Activated T-cell treated with anti-CD3 and anti-CD28 coated beads, Interleukin-2, amount 50 U/mL, for 4 hours (primary cell): ENCODE measurements at places on chromosomes 4 and X. TPM values are rescaled to one million over a fixed set of nuclear protein-coding genes. Genes with fewer than 3 reads are reported as not detected.

DNA sequence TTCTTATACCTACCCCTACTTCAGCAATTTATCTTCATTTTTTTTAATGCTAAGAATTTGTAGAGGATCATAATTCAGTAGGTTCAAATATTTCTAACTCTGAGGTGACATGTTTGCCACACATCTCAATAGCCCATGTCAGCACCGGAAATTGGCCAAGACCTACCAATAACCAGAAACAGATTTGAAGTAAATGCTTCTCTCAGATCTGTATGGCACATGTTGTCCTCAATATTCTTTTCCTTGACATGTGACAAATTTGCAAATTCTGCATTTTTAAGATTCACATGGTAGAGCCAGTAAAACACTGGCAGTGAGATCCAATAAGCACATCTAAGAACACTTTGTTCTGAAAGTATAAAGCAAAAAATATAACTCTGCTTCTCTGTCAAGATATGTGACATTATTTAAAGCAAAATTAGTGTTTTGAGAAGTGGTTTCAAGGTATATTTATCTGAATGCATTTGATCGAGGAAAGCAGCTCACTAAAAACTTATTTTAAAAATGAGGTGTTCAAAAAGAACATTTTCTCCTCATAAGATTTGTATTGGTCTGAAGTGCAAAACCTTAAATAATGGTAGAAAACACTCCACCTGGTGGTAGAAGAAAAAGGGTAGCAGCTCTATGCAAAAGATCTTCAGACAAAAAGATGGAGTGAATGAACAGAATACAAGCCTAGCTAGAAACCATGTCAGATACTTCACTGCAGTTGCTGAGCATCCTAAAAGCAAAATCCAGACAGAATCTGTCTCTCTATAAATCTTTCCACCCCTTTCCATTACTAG is 513.8 kb upstream of the FAM241A start:
- DNase-seq: no peak

GRCh38 chr4:27055221-27055760 is 194.7 kb downstream of the STIM2 start:
- no peak for DNase-seq

GRCh38 chr4:153294631-153295030 is 49.9 kb upstream of the MND1 start:
- no peak for DNase-seq

GRCh38 chrX:154334496-154334895 is 38.9 kb downstream of the TKTL1 start:
- DNase-seq: no peak

DNA sequence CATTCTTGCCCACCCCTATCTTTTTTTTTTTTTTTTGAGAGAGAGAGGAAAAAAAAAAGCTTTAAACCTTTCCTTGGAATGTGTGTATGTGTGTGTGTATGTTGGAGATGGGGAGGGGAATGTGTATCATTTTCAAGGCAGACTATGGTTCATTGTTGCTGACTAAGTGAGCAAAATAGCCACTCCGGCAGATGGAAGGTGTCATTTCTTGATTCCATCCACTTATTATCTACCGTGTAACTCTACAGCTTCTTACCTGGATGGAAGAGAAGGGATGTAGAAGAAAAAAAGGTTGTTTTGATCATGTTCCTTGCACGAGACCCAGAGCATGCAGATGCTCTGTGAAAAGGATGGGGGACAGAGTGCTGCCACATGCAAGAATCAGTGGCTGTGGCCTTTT is 5.9 kb upstream of the GK2 start:
- no peak for DNase-seq

DNA sequence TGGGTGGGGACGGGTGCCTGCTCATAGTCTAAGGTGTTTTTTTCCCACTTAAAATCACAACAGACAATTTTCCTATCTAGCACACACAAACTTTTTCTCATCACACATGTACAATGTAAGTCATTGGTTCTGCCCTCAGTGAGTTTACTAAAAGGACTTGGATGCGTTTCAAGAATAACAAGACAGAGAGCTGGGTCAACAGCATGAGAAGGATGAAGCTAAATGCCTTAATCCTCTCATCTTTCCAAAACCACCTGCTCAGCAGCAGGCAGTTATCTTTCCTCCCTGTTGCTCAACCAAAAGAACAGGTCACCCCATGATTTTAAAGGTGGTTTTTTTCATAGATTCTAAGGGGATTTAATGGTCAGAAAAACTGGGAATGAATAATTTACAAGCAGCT is 40.1 kb downstream of the OFD1 start:
- no peak for DNase-seq

- no peak for DNase-seq
These were observed 3.2 kb downstream of the DGKQ start for GRCh38 chr4:970046-970745.

- DNase-seq: no peak
These were observed 187.6 kb downstream of the DCLK2 start for GRCh38 chr4:150265806-150266205.

DNA sequence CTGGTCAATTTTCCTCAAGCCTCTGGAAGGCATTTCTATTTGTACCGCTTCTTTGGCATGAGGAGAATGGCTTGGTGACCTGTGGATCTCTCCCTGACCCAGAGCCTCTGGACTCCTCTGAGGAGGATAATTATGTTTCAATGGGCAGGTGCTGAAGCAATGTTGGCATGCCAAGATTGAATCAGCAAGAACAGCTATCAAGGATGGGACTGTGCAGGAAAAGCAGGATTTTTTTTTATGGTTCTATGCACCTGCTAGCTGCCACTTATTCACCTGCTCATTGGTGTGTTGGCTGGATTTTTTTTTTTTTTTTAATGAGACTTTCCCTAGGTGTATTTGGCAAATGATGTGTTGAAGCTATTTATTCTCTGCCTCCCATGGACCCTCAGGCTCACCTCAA is 821.2 kb downstream of the RPA4 start:
- DNase-seq: no peak

DNA sequence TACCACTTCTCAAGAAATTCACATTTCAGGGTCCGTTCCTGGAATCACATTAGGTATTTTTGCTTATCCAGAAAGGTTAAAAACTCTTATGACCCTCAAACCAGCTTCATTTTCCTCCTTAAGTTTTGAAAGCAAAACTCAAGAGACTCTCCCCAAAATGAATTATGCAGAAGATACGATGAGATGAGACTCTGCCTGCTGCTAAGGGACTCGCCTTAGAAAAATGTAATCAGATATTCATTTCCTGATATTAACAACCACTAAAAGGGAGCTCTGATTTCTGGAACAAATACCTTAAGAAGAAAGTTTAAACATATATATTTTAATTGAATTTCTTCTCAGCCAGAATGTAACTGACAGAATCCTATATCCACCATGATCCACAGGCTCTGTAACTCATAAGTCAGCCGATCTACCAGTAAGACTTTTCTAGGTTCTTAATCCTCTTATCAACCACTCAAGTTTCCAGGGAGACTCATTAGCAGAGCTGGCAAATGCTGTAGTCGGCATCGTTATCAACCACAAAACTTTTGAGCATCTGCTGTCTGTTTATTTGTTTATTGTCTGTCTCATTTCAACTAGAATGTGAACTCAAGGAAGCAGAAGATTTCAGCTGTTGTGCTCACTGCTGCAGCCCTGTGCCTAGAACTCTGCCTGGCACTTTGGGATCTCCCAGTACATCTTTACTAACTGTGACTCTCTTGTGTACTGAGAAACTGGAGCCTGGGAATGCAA is 112.5 kb downstream of the LDB2 start:
- DNase-seq: no peak

DNA sequence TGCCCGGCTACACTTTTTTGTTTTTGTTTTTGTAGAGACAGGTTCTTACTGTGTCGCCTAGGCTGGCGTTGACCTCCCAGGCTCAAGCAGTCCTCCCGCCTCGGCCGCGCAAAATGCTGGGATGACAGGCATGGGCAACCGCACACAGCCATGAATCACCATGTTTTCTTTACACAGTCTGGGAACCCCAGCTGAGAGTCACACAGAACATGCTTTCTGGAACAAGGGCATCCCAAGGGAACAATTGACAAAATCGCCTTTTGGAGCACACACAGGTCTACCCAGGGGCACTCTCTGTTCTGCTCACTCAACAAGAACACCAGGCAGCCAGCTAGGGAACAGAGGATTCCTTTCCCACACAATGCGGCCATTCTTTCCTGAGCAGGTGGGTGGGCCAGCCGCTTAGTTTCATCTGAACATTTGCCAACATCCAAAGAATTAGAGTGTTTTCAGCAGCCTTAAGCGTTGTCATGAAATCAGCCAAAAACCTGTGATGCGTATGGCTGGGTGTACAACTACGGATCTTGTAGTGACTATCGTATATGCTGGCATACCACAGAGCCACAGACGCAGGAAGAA is 15.7 kb downstream of the PRKX start:
- no peak for DNase-seq

DNA sequence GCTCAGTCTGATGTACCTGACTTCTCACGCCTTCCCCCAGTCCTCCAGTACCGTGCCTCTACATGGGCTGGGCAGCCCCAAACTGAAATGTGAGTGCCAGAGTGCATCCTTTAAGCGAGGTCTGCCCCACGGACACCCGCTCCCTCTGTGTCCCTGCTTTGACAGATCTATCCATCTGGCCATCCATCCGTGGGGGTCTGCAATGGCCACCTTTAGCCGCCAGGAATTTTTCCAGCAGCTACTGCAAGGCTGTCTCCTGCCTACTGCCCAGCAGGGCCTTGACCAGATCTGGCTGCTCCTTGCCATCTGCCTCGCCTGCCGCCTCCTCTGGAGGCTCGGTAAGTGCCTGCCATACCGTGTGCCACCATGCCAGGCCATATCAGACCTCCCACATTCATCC is 827 bp downstream of the PORCN start:
- no peak for DNase-seq

- no peak for DNase-seq
These were observed 34.9 kb downstream of the ACSL1 start for GRCh38 chr4:184790826-184791225.

- no peak for DNase-seq
These were observed 1351.2 kb downstream of the STIM2 start for GRCh38 chr4:28211676-28212470.

DNA sequence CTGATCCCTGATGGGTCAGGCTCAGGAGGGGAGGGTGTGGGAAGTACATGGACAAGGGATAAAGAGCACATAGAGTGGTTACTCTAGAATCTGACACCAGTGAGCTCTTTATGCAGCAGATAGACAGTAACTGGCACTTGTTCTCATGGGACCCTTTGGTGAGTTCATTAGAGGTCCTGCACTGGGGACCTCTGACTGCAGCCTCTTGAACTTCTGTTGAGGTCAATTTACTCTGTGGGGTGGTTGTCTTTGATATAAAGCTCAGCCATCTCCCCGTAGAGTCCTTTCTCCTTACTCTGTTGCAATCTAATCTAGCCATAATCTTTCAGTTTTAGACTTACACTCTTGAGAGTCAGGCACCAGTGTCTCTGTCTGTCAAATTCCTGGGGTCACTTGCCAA is 222.4 kb downstream of the GPAT3 start:
- DNase-seq: no peak

GRCh38 chr4:45079616-45080015 is 353.3 kb upstream of the GNPDA2 start:
- DNase-seq: no peak

DNA sequence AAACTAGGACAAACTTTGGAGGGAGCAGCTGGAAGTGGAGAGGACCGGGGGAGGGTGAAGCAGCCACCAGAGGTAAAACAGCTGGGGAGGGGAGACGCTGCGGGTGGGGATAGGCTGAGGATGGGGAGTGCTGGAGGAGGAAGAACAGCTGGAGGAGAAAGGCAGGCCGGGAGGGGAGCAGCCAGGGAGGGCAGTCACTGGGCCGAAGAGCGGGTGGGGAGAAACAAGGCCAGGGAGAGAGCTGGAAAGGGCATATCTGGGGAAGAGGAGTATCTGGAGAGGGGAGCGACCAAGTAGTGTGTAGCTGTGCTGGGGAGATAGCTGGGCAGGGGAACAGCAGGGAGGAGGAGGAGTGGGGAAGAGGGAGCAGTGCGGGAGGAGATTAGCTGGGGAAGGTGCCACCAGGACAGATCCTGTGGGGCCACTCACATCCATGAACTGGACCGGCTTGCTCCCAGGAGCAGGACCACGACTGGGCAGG is 2.7 kb downstream of the SLC38A5 start:
- no peak for DNase-seq

- no peak for DNase-seq
These were observed 20.2 kb downstream of the APLN start for GRCh38 chrX:129634541-129634940.

DNA sequence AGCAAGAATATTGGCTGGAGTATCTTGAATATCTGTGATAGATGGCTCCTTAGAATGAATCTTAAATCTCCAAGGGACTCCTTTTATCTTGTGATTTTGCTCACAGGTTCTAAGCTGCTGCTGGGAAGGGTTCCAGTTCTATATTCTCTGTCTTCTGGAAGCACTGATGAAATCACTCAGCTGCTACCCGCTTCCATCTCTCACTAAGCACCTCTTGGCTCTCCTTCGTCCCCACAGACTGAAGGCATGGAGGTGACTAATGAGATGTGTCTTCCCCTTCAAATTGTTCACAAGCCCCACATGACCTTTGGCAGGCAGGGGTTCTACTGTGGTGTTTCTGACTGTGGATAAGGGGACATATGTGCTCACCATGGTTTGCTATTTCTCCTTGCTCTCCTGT is 75.9 kb downstream of the C4orf51 start:
- no peak for DNase-seq

DNA sequence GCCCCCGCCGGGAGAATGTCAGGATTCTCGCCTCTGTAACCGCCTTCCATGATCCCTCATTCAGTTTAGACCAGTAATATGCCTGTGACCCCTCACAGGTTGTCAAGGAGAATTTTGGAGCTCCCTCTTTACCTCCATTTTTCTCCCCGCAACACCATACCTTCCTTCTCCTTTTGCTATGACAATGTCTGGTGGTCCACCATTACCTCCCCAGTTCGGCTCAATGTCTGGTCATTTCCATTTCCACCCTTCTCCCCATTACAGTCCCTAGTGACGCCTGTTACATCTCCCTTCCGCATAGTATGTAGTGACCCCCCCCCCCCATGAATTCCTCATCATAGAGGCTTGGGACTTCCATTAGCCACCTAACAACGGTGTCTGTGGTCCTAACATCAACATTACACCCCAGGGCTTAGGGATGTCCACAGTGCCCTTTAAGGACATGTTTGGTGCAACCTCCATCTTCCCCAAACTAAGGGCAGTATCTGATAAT is 700 bp downstream of the ARAF start:
- DNase-seq: no peak

- no peak for DNase-seq
These were observed 32.9 kb upstream of the GPR78 start for GRCh38 chr4:8547108-8547911.

The AFAP1 gene
- total RNA-seq: 14.7 TPM

The LRIT3 gene
- 0.08 TPM for total RNA-seq

The GAGE2A gene
- total RNA-seq: 0.55 TPM

The CMC4 gene
- total RNA-seq: 1.6 TPM

The RS1 gene
- not detected for total RNA-seq

The UGT2B10 gene
- not detected for total RNA-seq

The GAGE13 gene
- not detected for total RNA-seq

The IQCM gene
- total RNA-seq: not detected

The RNF175 gene
- total RNA-seq: 0.54 TPM

The GPR173 gene
- total RNA-seq: not detected

The FGFBP2 gene
- total RNA-seq: 3.9 TPM

The GLRA2 gene
- not detected for total RNA-seq

The PF4V1 gene
- total RNA-seq: not detected

The CXCL8 gene
- 3.9 TPM for total RNA-seq

The PCDH19 gene
- not detected for total RNA-seq

The PDLIM3 gene
- total RNA-seq: not detected

The PIM2 gene
- total RNA-seq: 197 TPM
